ENCODE measurements at places on chromosomes 5 and 9. TPM values are rescaled to one million over a fixed set of nuclear protein-coding genes. Genes with fewer than 3 reads are reported as not detected.

DNA sequence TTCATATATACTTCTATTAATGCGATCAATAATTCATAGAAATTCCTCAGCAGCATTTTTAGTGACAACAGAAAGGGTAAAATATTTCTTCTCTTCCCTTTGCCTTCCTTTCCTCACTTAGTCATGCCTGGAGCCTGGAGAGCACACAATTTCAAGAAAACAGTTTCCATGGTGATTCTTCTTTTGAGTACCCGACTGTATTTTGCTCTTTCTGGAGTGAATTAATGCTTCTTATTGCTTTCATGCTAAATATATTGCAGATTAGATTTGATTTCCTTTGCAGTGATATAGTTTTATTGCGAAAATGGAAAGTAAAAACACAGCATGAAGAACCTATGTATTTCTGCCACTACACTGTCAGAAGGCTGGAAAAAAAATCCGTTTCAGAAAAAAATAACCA is 153.5 kb downstream of the PPP2R2B start:
- no peaks in the 10 kb centered on the region for H3K27me3 ChIP-seq
- DNase-seq, result no peak
- no peak overlapping the region for H3K27ac ChIP-seq
- H3K4me3 ChIP-seq, result no peak overlapping the region

DNA sequence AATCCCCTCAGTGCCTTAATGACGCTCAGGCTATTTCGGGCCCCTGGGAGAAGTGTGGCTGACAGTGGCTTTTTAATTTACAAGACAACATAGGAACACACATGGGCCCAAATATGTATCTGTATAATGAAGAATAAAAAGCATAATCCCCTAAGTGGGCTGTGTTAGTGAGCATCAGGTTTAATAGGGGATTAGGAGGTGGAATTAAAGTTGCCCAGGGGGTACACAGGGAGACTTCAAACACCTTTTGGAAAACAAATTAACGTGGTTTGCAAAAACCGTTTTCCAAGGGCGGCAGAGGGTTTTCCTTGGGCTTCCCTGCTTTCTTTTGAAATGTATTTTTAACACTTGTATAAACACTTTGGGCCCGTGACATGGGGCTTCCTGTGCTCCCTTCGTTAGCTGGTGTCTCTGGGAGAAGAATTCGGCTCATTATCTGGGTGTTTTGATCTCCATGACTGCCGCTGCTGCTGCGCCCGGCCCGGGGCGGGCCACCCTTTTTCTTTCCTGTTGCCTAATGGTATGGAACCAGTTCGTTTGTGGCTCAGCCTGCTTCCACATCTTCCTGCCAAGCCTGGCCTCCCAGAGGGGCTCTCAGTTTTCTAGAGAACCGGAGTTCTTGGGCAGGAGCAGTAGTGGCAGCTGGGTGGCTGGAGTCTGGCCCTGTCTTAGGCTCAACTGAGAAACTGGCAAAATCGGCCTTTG is 173.0 kb downstream of the MACROH2A1 start:
- H3K27me3 ChIP-seq, result no peaks in the 10 kb centered on the region
- no peak for DNase-seq
- H3K4me3 ChIP-seq, result no peak overlapping the region
- H3K27ac ChIP-seq, result no peak overlapping the region
- no peaks in the 10 kb centered on the region for H3K36me3 ChIP-seq
- H3K4me1 ChIP-seq, result peaks cover 11% of the 10 kb centered on the region

DNA sequence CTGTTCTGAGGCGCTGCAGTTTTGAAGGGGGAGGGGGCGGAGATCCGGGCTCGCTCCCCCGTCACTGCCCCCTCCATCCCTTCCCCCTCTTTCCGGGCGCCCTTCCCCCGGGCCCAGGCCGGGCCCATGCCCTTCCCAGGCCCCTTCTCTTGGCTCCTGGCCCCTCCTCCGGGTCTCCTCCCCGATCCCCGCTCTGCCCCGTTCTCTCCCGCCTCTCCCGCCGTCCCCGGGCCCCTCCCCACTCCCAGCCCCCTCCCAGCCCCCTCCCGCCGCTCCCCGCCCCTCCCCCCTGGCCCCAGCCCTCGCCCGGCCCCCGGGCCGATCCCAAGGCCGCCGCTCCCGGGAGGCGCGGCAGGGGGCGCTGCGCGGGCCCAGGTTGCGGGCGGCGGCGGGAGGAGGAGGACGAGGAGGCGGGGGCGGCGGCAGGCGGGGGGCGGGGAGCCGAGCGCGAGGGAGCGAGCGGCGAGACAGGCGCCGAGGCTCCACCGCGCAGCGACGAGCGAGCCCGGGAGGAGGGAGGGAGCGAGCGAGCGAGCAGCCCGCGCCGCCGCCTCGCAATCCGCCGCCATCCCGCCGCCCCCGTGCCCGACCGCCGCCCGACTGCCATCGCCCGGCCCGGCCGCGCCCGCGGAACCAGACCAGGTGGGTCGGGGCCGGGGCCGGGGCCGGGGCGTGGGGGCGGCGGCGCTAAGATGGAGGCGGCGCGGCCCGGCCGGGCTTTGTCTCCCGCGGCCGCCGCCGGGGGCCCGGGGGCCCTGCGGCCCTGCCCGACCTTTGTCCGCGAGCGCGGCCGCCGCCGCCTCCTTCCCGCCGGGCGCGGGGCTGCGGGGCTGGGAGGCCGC is at the start of gene PRRC2B:
Gene PRRC2B, plus strand, starts transcription at position 465 of the 842 bp plus-strand sequence. CDS start 36,059 bp downstream, outside the sequence.
- peak within 1 kb of the TSS; percentile 84 for H3K4me3 ChIP-seq
- H3K27me3 ChIP-seq, result no peaks in the 10 kb centered on the region
- peaks cover 48% of the 10 kb centered on the region for H3K4me1 ChIP-seq
- peak within 1 kb of the TSS; percentile 99 for H3K27ac ChIP-seq
- H3K36me3 ChIP-seq, result no peaks in the 10 kb centered on the region
- peak; percentile 89 for DNase-seq

DNA sequence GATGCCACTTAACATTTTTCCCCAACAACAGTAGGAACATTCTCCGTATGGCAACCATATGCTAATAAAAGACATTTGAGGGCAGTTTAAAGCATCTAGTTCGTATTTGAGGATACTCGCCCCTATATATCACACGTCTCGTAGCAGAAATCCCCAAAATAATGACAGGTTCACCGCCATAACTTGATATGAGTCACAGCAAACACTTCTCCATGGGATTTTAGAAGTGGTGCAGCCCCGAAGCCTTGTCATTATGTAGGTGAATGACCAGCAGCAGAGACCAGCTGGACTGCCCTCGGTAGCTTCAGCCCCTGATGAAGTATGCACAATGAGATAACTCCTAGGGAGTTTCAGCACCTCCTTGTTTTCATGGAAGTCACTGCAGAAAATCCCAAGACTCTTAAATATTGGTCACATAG is 2.0 kb downstream of the CTNND2 start:
- no peak overlapping the region for H3K27ac ChIP-seq
- no peak for DNase-seq
- no peak overlapping the region for H3K4me3 ChIP-seq
- H3K4me1 ChIP-seq, result no peaks in the 10 kb centered on the region
- no peaks in the 10 kb centered on the region for H3K36me3 ChIP-seq
- H3K27me3 ChIP-seq, result peaks cover 51% of the 10 kb centered on the region

- H3K27me3 ChIP-seq, result peaks cover 4% of the 10 kb centered on the region
- no peaks in the 10 kb centered on the region for H3K4me1 ChIP-seq
- H3K4me3 ChIP-seq, result no peak overlapping the region
- no peaks in the 10 kb centered on the region for H3K36me3 ChIP-seq
- H3K27ac ChIP-seq, result no peak overlapping the region
- DNase-seq, result no peak
Measured at GRCh38 chr9:76926324-76926741, 20.4 kb upstream of the PRUNE2 start.

DNA sequence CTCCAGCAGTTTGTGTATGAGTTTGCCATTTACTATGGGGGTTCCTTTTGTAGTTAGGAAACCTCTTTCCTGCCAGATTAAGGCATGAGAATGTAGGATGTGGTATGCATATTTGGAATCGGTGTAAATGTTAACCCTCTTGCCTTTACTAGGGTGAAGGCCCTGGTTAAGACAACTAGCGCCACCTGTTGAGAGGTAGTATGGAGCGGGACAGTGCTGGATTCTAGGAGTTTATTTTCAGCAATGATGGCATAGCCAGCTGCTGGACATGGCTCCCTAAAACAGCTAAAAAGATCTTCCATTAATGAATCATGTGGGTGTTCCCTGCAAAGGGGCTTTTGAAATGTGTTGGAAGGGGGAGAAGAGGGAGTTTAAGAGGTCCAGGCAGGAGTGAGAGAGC is 30.7 kb upstream of the GPX3 start:
- no peaks in the 10 kb centered on the region for H3K36me3 ChIP-seq
- no peak for DNase-seq
- H3K4me3 ChIP-seq, result no peak overlapping the region
- no peak overlapping the region for H3K27ac ChIP-seq

DNA sequence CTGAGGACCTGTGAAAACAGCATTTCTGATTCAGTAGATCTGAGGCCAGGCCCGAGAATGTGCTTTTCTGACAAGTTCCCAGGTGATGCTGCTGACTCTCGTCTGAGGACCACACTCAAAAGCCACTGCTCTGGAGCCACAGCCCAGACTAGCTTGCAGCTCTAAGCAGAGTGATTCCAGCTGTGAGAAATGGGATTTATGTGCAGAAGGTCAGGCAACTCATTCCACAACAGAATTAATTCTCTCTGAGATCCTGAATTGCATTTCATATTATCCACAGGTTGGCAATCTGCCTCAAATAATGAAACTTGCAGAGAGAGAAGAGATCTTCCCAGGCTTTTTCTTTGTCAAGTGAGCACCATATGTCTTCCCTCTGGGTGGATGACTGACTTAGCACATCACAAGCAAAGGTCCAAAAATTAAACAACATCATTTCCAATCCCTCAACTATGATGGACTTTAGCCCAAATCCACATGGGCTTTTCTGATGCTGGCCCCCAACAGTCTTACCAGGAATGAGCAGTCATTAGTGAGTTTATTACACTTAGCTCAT is 140.2 kb downstream of the ALDH1A1 start:
- H3K36me3 ChIP-seq, result no peaks in the 10 kb centered on the region
- no peak for DNase-seq
- H3K27me3 ChIP-seq, result no peaks in the 10 kb centered on the region
- H3K27ac ChIP-seq, result no peak overlapping the region
- no peak overlapping the region for H3K4me3 ChIP-seq

GRCh38 chr9:114486205-114486963 is 18.9 kb downstream of the WHRN start:
- no peak overlapping the region for H3K4me3 ChIP-seq
- H3K27me3 ChIP-seq, result no peaks in the 10 kb centered on the region
- H3K27ac ChIP-seq, result no peak overlapping the region
- peaks cover 3% of the 10 kb centered on the region for H3K4me1 ChIP-seq
- no peak for DNase-seq
- no peaks in the 10 kb centered on the region for H3K36me3 ChIP-seq

DNA sequence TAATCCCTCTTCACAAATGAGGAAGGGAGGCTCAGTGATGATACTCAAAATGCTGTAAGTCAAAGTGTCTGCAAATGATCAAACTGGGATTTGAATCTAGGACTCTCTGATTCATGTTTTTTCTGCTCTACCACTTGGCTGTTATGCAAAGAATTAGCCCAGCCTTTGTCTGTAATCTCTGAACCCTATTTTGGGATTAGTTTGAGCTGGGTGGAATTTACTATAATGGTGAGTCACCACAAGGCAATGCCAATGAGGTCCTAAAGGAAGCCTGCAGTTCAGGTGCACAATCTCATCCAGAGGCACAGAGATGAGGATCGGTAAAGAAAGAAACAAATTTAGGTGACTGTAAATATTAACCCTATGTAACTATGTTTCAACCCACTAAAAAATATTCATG is 29.2 kb downstream of the RFK start:
- H3K27me3 ChIP-seq, result no peaks in the 10 kb centered on the region
- no peaks in the 10 kb centered on the region for H3K36me3 ChIP-seq
- H3K4me1 ChIP-seq, result no peaks in the 10 kb centered on the region
- DNase-seq, result no peak

DNA sequence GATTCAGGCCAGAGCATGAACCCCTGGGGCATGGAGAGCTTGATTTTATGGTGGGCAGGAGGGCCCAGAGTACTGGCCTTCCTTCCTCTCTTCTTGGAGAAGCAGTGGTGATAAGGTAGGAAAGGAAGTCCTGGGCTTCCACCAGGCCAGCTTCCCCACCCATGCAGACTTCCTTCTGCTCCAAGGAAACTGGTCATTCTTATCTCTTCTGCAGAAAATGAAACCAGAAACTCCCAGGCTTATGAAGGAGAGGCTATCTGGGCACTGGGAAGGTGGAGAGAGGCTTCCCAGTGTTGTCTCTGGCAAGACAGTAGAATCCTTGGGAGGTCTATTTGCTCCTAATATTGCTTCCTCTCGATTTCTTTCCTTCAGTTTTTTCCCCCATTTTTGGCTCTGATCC is 110.5 kb upstream of the EQTN start:
- H3K27ac ChIP-seq, result peak overlapping the region; percentile 44
- H3K4me1 ChIP-seq, result peaks cover 11% of the 10 kb centered on the region
- H3K4me3 ChIP-seq, result no peak overlapping the region

GRCh38 chr5:8062521-8062920 is 193.6 kb downstream of the MTRR start:
- no peak overlapping the region for H3K4me3 ChIP-seq
- no peaks in the 10 kb centered on the region for H3K4me1 ChIP-seq
- no peaks in the 10 kb centered on the region for H3K27me3 ChIP-seq

- no peaks in the 10 kb centered on the region for H3K4me1 ChIP-seq
- no peaks in the 10 kb centered on the region for H3K36me3 ChIP-seq
- peak; percentile 55 for DNase-seq
- H3K27ac ChIP-seq, result no peak overlapping the region
- no peaks in the 10 kb centered on the region for H3K27me3 ChIP-seq
Measured at GRCh38 chr9:90774682-90775081, 26.9 kb upstream of the SYK start.

GRCh38 chr9:77554586-77555105 is 93.5 kb downstream of the GNA14 start:
- H3K27ac ChIP-seq, result no peak overlapping the region
- no peak for DNase-seq
- no peaks in the 10 kb centered on the region for H3K4me1 ChIP-seq
- no peak overlapping the region for H3K4me3 ChIP-seq

DNA sequence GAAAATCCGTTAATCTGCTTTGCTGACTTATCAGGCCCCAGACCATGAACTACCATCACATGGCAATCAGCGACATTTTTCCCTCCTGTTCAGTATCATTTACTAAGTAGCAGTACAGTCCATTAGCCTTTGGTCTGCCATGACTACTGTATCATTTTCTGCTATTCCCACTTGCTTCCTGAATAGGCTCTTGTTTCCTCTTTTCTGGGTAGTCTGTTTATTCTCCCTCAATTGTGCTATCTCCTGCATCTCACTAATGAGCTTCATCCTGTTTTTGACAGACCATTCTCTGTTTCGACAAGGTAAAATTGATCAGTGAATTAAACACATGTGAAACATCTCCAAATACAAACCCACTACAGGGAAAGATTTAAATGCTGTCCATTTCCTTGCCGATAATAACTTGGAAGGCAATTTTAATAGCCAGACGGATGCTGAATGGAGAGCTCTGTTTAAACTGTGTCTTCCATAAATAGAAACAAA is 263.5 kb upstream of the ANKRD55 start:
- no peaks in the 10 kb centered on the region for H3K36me3 ChIP-seq
- H3K4me3 ChIP-seq, result no peak overlapping the region
- H3K27me3 ChIP-seq, result no peaks in the 10 kb centered on the region

JAK2 gene
- total RNA-seq, result 8.0 TPM

CDC20B gene
- not detected for total RNA-seq

GRIA1 gene
- total RNA-seq, result 1.00 TPM

SYNPO gene
- 45.4 TPM for total RNA-seq

ZER1 gene
- total RNA-seq, result 57.5 TPM

LPAR1 gene
- total RNA-seq, result 34.4 TPM

GFI1B gene
- not detected for total RNA-seq

ANKRD34B gene
- total RNA-seq, result not detected

RNF183 gene
- total RNA-seq, result not detected

SPOCK1 gene
- total RNA-seq, result 14.9 TPM

SPINK6 gene
- total RNA-seq, result not detected

SET gene
- total RNA-seq, result 87.5 TPM

ENHO gene
- 1.4 TPM for total RNA-seq
